ENCODE measurements at places on chromosomes 5 and 9.
A peak's percentile ranks its signal among the peaks of the same experiment; 100 is the strongest.

- no peak for DNase-seq
Observed at GRCh38 chr5:127963233-127963632, 120.3 kb upstream of the SLC12A2 start.

DNA sequence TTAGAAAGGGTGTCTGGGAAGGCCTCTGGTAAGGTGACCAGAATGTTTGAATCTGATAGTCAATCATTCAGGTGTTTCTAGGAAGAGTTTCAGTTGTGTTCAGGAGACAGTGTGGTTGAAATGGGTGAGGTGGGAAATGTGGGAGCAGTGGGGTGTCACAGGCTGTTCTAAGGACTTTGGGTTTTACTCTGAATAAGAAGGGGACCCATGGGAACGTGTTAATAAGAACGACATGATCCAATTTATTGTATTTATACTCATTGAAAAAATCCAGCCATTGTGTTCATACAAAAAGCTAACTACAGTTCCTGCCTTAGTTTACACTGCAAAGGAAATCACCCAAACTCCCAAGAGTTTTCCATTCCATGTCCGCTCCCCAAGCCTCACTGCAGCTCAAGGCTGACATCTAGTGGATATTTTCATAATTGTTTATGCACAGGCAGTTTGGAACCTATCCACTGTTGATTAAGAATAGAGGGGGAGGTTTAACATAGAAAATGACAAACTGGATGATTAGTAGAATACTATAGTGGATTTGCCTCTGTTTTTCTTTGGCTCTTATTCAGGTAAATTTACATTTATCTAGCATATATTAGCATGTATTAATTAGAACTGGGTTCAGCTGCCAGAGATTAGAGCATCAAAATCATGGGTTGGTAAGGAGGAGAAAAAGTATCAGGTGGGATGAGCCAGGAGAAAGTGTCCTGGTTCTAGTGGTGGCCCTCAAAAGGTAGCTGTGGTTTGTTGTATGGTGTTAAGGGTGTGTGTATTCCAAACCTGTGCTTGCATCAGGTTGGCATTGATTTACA is 17.7 kb downstream of the CAVIN4 start:
- DNase-seq: peak; percentile 92

DNA sequence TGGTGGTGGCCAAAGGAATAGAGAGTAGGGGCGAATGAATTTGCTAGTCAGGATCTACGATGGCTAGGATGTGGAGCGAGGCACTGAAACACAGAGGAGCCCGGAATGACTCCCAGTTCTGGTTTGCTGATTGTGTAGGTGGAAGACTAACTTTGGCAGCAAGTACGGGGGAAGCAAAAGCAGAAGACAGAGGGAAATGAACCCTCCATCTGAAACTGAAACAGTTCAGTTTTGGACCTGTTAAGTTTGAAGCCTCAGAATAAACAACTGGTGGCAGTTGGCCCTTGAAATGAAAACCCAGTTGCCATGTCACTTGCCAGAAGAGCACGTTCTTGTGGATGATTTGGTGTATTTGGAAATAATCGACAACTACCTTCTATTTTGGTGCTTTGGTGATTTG is 15.4 kb upstream of the SMIM15 start:
- DNase-seq: peak; percentile 43

GRCh38 chr5:59565551-59565950 is 328.0 kb downstream of the PDE4D start:
- DNase-seq: no peak

DNA sequence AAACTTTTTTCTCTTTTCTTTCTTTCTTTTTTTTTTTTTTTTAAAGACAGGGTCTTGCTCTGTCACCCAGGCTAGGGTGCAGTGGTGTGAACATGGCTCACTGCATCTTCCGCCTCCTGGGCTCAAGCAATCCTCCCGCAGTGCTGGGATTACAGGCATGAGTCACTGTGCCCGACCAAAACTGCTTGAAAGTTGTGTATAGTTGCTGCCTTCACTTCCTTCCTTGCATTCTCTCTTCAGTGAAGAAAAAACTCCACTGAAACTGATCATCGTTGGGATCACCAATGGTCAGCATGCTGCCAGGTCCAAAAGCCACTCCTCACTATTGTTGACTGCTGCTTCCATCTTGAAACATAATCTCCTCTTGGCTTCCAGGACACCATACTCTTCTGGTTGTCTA is 66.6 kb upstream of the CTNNA1 start:
- no peak for DNase-seq
